MCF 10A (cell line): ENCODE measurements at places on chromosomes 12 and 14. TPM values are rescaled to one million over a fixed set of nuclear protein-coding genes. Genes with fewer than 3 reads are reported as not detected.

- no peak overlapping the region for H3K4me3 ChIP-seq
- peaks cover 8% of the 10 kb centered on the region for H3K4me1 ChIP-seq
- peak overlapping the region; percentile 11 for H3K27ac ChIP-seq
- DNase-seq, result no peak
- no peaks in the 10 kb centered on the region for H3K27me3 ChIP-seq
- no peaks in the 10 kb centered on the region for H3K36me3 ChIP-seq
Observed at GRCh38 chr14:68094158-68094557, 274.6 kb downstream of the RAD51B start.

DNA sequence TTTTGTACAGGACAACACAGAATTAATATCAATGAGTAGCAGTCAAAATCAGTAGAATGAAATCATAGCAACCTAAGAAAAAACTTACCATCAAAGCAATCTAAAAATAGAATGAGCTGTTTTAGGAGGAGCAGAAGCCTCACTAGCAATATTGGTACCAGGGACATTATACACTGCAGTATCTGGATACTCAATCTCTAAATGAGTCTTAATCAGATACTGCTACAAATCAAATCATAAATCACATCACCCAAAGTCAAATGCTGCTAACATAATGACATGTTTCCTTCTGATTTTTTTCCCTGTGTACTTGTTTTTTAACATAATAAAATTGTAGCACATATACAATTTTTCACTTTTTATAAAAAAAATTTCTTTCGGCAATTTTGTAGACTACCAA, 8.0 kb downstream of the RPS29 start:
- H3K4me3 ChIP-seq, result no peak overlapping the region
- peaks cover 19% of the 10 kb centered on the region for H3K4me1 ChIP-seq
- DNase-seq, result no peak
- H3K27ac ChIP-seq, result no peak overlapping the region

- peak; percentile 36 for DNase-seq
- peak overlapping the region; percentile 21 for H3K27ac ChIP-seq
- H3K4me1 ChIP-seq, result peaks cover 14% of the 10 kb centered on the region
- no peak overlapping the region for H3K4me3 ChIP-seq
- no peaks in the 10 kb centered on the region for H3K27me3 ChIP-seq
Observed at GRCh38 chr14:60161196-60162107, 3.7 kb downstream of the DHRS7 start.

GRCh38 chr14:61426048-61426447, 104.7 kb downstream of the PRKCH start:
- H3K36me3 ChIP-seq, result peaks cover 11% of the 10 kb centered on the region
- H3K27ac ChIP-seq, result peak overlapping the region; percentile 97
- peaks cover 36% of the 10 kb centered on the region for H3K4me1 ChIP-seq
- H3K4me3 ChIP-seq, result no peak overlapping the region
- H3K27me3 ChIP-seq, result no peaks in the 10 kb centered on the region

GRCh38 chr12:21502872-21503271, 1.3 kb downstream of the GOLT1B start:
- no peak overlapping the region for H3K27ac ChIP-seq
- H3K4me3 ChIP-seq, result no peak overlapping the region
- H3K27me3 ChIP-seq, result no peaks in the 10 kb centered on the region
- peaks cover 13% of the 10 kb centered on the region for H3K4me1 ChIP-seq
- peaks cover 15% of the 10 kb centered on the region for H3K36me3 ChIP-seq

GRCh38 chr12:54259194-54260011, 20.5 kb downstream of the CBX5 start:
- peaks cover 14% of the 10 kb centered on the region for H3K4me1 ChIP-seq
- H3K27ac ChIP-seq, result peak overlapping the region; percentile 83

DNA sequence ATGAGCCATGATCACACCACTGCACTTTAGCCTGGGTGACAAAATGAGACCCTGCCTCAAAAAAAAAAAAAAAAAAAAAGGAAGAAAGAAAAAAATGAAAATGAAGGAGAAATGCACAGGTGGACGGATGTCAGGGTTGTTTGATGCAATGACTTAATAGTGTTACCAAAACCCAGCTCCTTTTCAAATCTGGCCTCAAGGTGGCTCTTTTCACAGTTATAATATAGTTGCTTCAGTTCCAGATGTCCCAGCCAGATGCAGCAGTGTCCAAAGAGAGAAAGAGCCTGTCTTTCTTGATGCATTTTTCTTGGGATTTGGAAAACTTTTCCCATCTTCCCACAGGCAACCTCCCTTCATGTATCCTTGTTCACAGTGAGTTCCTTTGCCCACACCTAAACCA, 36.5 kb downstream of the KCNMB4 start:
- no peaks in the 10 kb centered on the region for H3K4me1 ChIP-seq
- no peak overlapping the region for H3K27ac ChIP-seq
- peak; percentile 15 for DNase-seq
- peaks cover 11% of the 10 kb centered on the region for H3K27me3 ChIP-seq

- no peaks in the 10 kb centered on the region for H3K36me3 ChIP-seq
- no peak overlapping the region for H3K4me3 ChIP-seq
- no peak for DNase-seq
- no peaks in the 10 kb centered on the region for H3K27me3 ChIP-seq
- no peaks in the 10 kb centered on the region for H3K4me1 ChIP-seq
Observed at GRCh38 chr12:95458761-95459160, 15.2 kb upstream of the METAP2 start.

DNA sequence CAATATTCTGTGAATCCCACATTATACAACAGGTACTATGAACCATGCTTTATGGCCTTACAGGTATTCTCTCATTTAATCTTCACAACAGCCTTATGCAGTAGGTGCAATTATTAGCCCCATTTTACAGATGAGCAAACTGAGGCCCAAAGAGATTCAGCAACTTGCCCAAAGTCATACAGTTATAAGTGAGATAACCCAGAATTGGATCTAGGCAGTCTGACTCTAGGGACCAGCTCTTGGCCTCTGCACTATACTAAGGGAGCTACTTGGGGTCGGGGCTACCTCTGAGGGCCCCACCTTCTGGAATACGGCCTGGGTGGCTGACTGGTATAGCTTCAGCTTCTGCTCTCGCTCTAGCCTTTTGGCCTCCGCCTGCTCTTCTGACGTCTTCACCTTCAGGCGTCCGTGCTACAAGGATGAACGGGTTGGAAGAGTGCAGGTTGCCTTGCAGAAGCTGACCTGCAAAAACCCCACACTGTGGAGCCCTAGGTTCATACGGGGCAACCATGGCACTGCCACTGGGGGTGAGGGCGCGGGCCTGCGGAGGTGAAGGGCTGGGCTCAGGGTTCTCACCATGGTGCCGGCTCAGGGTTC, 762 bp downstream of the RABGGTA start:
- H3K27me3 ChIP-seq, result no peaks in the 10 kb centered on the region
- DNase-seq, result peak; percentile 31
- H3K36me3 ChIP-seq, result peaks cover 24% of the 10 kb centered on the region
- peak overlapping the region; percentile 16 for H3K27ac ChIP-seq
- H3K4me1 ChIP-seq, result peaks cover 43% of the 10 kb centered on the region

DNA sequence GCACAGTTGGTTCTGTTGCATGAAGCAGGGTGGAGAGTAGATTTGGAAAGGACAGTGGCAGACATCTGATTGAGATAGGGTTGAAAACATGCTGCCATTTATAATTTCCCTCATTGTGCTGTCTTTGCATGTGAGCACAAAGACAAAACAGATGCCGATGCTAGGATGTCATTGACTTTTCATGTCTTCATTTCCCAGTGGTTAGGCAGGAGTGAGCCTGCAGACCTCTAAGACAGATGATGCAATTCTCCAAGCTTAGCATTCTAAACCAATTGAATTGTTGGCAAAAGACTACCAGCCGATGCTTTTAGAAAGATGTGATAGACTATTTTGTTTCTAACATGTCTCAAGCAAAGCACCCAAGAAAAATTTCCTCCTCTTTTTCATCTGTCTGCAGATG, 37.1 kb upstream of the PELI2 start:
- no peaks in the 10 kb centered on the region for H3K36me3 ChIP-seq
- H3K4me1 ChIP-seq, result no peaks in the 10 kb centered on the region

The ACSS3 gene
- not detected in 2 replicates for total RNA-seq

The TCTN2 gene
- 5.0 and 9.4 TPM in 2 replicates for total RNA-seq

The PRIM1 gene
- total RNA-seq, result 3.5 and 7.8 TPM in 2 replicates

The DPY19L2 gene
- not detected in 2 replicates for total RNA-seq

The PTPRB gene
- total RNA-seq, result 0.69 and 0.82 TPM in 2 replicates

The FANCM gene
- 5.0 and 6.6 TPM in 2 replicates for total RNA-seq

The ZBTB25 gene
- 11.7 and 15.3 TPM in 2 replicates for total RNA-seq

The CKAP4 gene
- total RNA-seq, result 101 and 118 TPM in 2 replicates

The SLC38A1 gene
- 327 and 339 TPM in 2 replicates for total RNA-seq

The ASB2 gene
- total RNA-seq, result not detected in 2 replicates

The FITM1 gene
- 0.47 TPM in 1 of 2 replicates, not detected in the other for total RNA-seq

The IAPP gene
- total RNA-seq, result not detected in 2 replicates

The LRFN5 gene
- not detected in 2 replicates for total RNA-seq

The HELB gene
- 2.6 TPM in 2 replicates for total RNA-seq
